Epithelial cell of proximal tubule (primary cell): ENCODE measurements at places on chromosomes 16 and 17.

GRCh38 chr17:46097497-46097896, 95.7 kb downstream of the KANSL1 start:
- DNase-seq = no peak

- no peak for DNase-seq
Observed at GRCh38 chr17:79341816-79342215, 267.2 kb downstream of the ENGASE start.

DNA sequence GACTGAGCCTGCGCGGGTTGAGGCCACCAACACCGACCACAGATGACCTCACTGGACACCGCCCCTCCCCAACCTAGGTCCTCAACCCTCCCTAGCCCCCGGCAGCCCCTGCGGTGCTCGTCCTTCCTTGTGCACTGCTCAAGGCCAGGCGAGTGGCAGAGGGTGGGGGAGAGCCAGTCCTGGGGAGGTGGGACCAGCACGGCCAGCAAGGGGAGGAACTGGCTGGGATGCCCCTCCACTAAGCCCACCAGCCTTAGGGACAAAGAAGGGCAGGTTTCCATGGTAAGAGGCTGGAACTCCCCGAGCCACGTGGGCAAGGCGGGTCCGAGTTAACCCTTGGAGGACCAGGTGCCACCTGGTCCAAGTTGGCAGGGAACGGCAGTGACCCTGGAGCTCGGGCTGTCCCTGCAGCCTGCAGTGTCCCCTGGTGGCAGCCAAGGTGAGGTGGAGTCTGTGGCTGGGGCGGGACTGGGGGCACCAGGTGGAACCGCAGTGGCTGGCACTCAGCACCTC, 9.2 kb downstream of the FSCN2 start:
- no peak for DNase-seq

DNA sequence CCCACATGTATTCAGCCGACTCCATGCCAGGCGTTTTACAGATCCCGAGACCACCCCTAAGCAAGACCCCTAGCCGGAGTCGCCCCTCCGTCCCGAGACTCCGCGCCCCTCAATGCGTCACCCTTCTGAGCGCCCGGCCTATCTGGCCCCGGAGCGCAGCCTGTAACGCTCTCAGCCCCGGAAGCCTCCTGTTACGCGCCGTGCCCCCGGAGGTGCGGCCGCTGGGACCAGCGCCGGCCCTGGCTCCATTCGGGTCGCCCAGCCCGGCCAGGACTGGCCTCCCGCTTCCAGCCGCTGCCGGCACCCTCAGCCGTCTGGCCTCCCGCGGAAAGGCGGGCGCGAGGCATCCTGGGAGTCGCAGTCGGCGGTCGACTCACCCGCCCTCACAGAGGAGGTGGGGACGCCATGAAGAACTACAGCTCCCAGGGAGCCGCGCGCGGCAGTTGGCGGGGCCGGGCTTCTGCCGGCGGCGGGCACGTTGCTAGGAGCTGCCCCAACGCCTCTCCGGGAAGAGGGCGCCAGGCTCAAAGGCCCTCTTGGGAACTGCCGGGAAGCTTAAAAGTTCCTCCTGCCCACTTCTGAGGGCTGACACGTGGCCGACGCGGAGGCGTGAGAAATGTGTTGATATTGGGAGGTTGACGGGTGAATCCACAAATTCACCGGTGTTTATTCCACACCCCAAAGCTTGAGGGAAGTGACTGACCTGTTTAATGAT, at the start of gene FBF1:
Gene FBF1, minus strand, starts transcription at position 316 of the 715 bp plus-strand sequence. CDS start 2,893 bp downstream, outside the sequence.
- peak; percentile 23 for DNase-seq

DNA sequence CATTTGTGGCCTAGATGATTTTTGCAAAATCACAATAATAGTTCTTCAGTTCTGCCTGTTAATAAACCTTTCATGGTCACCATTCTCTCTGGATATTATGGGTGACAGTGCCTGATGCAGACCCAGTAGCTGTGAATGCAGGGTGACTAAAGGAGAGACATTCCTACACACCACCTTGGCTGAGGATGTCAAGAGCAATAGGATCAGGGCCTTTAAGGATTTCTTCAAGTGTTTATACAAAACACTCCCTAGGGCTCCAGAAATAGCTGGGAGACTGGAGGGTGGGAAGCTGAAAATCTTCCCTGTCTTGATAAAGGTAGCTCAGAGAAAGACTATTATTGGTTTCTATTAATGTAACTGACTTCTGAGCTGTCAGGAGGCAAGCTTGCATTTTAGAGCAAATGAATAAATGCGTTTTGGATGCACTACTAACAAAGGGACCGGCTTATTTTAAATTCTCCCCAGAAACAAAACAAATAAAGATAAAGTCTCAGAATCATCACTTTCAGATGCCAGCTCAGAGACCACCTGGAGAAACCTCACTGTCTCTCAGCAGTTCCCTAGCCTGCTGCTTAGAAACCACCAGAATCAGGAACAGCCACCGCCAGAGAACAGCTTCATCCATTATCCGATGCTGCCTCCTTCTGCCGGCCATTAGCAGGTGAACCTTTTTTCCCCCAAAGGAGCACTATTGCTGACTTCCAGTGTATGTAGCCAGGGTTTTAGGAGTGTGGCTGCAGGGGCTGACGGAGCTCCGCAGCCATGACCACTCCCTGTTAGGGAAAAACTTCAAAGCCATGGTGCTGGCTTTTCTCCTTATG, 171.4 kb upstream of the DYNLRB2 start:
- DNase-seq = no peak

GRCh38 chr17:81397314-81398175, 2.3 kb downstream of the BAHCC1 start:
- no peak for DNase-seq

DNA sequence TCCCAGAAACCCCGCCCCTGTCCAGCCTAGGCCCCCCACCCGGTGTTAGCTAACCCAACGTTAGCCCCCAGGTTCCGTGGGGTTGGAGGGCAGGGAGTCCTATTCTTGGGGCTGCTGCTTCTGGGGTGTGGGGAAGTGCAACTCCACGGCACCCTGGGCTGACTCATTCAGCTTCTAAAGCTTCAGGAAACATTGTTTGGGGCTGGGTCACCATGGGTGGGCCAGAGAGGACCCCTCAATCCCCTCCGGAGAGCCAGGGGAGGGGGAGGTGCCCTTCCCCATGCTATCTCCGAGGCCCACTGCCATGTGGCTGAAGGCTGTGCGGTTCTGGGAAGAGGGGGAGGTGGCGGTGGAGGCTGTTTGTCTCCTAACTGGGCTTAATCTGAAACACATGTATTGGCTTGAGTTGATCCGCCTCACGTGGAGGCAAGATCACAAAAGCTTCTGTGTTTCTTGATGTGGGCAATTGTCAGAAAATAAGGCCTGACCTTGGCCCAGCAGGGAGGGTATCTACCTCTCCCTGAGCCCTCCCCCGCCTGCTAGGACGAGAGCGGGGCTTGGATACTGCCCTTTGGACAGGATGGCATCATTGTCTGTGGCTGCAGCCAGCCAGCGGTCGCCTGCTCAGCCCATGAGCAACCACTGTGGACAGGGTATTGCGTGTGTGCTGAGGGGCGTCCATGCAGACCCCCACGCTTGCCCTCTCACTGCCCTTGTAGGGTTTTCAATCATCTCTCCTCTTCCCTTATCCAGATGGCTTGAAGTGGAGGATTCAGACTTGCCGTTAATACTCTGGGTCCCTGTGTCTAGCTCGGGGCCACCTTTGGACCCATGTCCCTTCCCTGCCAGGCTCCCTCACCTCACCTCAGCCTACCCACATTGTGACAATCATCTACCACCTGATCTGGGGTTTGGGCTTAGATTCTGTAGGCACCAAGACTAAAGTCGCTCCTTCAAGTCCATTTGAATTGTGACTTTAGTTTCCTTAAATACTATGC, 1.3 kb downstream of the SERPINF1 start:
- DNase-seq = no peak

GRCh38 chr16:3822366-3823045, 58.0 kb downstream of the CREBBP start:
- no peak for DNase-seq

GRCh38 chr17:31392002-31392855, 754 bp downstream of the RAB11FIP4 start:
- no peak for DNase-seq

DNA sequence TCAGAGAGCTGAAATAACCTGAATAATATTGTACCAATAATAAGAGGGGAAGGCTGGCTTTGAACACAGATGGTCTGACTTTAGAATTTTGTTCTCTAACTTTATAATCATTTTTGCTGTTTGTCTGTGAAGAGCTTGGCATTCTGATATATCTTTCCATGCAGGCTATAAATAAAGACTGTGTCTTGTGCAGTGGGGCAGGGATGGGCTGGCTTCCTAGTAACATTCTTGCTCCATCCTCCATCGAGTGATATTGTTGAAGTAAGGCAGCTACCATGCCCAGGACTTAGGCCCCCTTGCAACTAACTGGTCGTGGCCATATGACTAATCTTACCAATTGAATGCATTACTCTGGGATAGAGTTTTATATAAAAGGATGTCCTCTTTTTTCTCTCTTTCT, 234.7 kb upstream of the IRX3 start:
- no peak for DNase-seq

GRCh38 chr16:2278956-2279800, 11.3 kb upstream of the RNPS1 start:
- no peak for DNase-seq

GRCh38 chr16:13561291-13562070, 358.5 kb upstream of the ERCC4 start:
- DNase-seq = no peak
